ENCODE measurements at places on chromosomes 16 and 17.

- DNase-seq: no peak
Observed at GRCh38 chr17:64457156-64457555, 8.2 kb downstream of the MILR1 start.

- no peak for DNase-seq
Observed at GRCh38 chr16:52071101-52071500, 475.8 kb downstream of the TOX3 start.

GRCh38 chr16:66156538-66156937 lies 210.0 kb upstream of the CDH5 start:
- no peak for DNase-seq

DNA sequence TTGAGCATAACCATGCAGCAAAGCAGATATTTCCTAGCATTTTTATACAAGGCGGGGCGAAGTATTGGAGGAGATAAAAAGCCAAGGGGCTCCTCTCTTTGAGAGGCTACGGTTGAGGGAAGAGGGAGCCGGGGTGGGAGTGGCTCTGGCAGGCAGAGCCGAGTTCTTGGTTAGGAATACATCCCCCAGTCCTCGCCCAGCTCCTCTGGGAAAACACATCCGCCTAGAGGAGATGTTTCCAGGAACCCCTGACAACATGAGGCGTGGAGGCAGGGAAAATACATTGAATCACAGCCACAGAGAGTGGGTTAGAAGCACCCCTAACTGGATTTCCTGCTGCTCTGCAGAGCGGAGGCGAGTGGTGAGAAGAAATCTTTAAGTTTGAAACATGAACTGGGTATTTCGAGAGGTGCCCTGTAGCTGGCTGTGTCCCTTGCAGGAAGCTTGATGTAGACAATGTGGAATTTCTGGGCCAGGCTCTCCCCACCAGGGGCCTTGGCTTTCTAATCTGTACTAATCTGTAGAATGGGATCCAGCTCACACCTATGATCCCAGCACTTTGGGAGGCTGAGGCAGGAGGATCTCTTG lies 27.3 kb downstream of the TTYH2 start:
- no peak for DNase-seq

DNA sequence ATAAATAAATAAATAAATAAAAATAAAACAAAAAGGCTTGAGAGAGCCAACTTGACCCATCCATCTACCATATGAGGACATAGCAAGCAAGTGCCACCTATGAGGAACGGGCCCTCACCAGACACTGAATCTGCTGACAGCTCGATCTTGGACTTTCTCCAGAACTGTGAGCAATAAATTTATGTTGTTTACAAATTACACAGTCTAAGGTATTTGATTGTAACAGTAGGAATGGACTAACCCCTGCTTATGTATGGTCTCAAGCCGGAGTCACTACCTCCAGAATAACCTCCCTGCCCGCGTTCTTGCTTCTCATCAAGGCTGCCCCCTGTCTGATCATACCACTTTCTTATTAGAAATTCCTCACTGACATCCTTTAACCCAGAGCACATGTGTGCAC lies 9.9 kb downstream of the SLC5A11 start:
- no peak for DNase-seq

GRCh38 chr17:64015447-64015846 lies 5.0 kb downstream of the ICAM2 start:
- no peak for DNase-seq

DNA sequence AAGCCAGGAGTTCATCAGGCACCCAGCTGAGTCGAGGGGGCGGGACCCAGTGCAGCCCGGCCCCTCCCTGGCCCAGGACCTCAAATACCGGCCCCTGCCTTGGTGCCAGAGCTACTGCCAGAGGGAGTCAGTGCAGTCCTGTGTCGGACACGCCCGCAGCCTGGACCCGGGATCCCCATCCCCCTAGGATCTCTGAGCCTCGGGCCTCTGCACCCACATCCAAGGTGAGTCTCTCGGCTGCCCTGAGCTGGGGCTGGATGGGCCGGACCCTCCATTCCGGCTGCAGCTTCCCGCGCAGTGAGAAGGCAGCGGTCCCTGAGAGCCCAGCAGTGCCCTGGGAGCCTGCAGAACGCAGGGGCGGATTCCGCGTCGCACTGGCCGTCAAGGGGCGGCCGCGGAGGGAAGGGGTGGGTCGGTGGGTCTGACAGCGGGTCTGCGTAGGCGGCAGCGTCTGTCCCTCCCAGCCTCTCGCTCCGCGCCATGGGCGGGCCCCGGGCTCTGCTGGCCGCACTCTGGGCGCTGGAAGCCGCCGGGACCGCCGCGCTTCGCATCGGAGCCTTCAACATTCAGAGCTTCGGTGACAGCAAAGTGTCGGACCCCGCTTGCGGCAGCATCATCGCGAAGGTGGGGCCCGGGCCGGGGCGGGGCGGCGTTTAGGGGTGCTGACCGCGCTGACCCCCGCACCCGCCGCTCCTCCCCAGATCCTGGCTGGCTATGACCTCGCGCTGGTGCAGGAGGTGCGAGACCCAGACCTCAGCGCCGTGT lies at the start of gene DNASE1L2:
Gene DNASE1L2, plus strand, starts transcription at position 108 of the 765 bp plus-strand sequence. Its CDS starts 373 bp downstream, at position 481.
- DNase-seq: no peak

- peak; percentile 42 for DNase-seq
Observed at GRCh38 chr17:35051579-35052240, 11.8 kb downstream of the RFFL start.

DNA sequence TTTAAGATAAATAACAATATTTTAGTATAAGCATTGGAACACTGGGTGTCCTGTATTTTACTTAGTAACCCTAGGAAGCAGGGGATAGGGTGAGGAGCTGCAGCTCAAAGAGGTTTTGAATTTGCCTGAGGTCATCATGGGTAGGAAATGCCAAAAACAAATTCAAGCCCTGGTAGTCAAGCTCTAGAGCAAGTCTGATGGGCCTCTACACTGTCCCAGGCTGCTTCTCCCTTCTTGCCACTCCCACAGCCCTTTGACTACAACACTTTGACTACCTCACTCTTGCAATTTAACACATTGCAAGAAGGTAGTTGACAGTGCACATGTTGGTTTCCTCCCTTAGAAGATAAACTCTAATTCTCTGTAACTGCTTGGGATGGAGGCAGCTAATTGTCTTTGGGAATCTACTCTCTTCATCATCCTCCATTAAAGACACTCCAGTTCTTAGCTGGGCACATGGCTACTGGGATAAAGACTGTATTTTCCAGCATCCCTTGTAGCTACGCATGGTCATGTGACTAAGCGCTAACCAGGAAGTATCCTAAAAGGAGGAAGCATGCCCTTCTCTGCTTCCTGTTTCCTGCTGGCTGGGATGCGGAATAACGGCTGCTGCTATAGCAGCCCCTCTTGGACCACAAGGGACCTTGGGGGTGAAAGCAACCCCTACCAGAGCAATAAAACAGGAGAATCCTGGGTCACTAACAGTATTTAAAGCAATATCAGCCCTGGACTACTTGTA lies 30.7 kb upstream of the SSTR2 start:
- DNase-seq: no peak

DNA sequence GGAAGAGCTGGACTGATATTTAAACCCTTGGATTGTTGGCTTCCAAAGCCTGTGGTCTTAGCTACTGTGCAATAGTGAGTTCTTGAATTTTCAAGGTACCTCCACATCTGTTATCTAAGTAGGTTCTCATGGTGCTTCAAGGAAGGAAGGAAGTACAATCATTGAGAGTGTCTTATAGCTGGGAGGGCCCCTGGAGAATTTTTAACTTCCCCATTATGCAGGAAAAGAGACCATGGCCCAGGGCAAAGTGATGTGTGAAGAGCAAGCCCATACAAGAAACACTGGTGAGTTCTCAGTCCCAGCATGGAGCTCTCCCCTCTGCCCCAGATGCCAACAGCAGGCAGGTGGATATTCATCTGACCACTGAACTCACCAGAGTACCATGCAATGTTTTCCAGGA lies 169.0 kb upstream of the IRX6 start:
- DNase-seq: no peak

DNA sequence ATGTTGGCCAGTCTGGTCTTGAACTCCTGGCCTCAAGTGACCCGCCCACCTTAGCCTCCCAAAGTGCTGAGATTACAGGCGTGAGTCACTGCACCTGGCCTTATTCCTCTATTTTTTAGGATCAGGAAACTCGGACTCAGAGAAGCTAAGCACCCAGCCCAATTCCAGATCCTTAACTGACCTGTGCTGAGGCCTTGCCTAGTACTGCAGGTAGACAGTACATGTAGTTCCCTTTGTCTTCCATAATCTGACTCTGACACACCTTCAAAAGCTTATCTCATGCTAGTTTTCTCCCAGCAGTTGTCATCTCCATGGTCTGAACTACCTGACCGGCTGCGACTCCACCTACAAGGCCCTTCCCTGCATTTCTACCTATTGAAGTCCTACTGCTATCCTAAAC lies 65.7 kb upstream of the AXIN2 start:
- no peak for DNase-seq

DNA sequence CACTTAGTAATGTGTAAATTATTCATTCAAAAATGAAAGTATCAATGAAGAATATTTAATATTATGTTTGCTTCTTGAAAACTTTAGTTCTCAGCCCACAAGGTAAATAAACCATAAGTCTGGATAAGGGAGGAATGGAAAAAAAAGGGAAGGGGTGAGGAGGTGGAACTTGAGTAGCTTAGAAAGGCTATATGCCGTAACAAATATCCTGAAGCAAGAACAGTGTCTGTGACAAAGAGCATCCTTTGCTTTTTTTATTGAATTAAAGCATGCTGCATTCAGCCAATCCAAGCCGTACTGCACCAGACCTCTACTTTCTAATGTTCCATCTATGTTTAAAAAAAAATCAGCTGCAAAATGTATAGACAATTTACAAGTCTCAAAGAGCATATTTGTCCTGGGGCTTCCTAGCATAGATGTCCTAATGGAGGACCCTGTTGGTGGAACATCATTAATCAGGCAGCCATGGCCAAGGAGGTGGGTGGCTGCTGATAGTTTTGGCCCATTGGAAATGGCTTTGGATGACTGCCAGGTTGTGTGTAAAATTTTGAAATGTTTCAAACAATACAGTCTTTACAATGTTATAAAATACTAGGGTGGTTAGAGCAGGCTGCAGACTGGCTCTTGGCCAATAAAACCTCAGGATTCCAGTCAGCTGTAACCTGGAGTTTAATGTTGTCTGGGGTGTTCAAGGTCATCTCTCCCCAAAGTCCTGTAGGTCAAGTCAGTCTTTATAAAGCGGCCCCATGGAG lies 895.8 kb upstream of the SOX9 start:
- DNase-seq: no peak

DNA sequence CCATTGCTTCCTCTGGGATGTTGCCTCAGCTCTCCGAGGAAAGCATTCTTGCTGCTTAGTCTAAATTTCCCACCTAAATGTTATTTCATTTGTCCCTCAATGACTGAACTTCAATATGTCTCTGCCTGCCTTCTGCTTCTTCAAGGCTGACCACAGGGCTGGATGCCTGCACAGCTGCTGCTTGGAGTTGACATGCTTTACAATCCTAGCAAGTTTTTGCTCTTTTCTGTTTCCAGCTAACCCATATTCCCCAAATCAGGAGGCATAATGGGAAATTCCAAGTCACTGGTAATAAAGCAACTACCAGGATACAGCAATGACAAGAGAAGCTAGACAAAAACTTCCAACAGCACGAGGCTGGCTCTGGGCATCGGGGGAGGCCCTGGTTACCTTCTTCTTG lies 48.9 kb downstream of the GTF3C1 start:
- DNase-seq: no peak

DNA sequence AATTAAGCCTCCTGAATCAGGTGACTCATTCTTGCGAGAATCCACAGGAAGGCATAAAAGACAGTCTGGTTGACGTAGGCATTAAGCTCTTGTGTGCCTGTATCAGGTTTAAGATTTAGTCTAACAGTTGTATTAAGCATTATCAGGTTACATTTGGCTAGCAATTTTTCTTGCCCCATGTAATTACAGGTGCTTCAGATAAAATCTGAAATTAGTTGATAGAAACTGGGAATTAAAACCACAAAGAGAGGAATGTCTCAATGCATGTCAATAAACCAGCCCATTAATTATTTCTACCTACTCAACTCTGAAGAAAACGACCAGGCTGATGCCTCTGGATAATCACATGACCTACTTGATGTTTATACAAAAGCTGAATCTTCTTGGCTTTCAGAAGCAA lies 217.2 kb downstream of the CA10 start:
- no peak for DNase-seq

GRCh38 chr16:56604966-56605365 lies 3.4 kb upstream of the MT2A start:
- no peak for DNase-seq

DNA sequence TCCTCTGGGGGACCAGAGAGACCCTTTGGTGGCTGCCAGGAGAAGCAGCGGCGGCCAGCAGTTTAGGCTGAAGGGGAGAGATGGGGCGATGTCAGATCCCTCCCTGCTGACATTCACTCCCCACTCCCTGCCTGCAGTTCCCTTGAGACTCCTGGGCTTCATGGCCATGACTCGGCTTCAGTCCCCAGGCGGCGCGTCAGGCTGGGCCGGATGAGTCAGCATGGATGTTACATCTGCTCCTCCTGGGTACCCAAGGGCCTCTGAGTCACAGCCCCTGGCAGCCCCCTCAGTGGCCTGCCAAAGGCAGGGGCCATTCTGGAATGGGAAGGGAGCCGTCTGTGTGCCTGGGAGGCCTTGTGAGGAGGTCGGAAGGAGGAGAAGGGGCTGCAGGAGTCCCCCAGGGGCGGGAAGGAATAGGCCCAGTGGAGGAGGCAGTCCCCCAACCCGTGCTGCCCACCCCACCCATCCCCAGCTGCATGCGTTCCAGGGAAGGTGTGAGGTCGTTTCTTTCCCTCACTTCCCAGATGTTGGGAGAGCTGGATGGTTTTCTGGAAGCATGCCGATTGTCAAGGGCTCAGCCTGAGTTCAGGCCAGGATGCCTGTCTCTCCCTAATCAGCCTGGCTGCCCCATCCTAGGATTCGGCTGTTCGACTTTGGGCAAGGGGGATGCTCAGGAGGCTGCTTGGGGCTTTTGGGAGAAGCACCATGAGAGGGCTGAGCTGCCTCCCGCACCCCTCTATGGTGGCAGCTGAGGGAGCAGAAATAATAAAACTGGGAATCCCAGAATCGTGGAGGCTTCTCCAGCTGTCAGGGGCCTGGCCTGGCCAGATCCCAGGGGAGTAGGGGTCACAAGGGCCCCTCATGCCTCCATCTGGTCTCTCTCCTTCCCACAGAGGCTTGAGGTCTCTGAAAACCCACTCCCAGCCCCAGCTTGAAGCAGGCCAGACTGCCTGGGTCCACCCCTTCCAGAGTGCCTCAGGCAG lies 9.7 kb downstream of the RHBDL3 start:
- no peak for DNase-seq

- DNase-seq: peak; percentile 31
Observed at GRCh38 chr16:82280867-82281266, 110.8 kb upstream of the MPHOSPH6 start.

DNA sequence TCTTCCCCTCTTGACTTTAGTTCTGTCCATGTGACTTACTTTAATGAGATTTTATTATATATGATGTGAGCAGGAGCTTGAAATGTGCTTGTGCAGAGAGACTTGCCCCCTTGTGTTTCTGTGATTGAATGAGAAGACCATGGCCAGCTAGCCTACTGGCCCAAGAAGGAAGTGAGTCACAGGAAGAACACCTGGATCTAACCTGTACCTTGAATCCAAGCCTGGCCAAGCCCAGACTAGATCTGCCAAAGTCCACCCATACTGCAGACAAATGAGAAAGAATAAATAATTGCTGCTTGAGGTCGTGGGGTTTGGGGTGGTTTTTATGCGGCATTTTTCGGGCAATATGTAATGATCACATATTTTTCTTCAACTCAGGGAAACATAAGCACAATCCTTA lies 9.6 kb downstream of the ABCA10 start:
- DNase-seq: no peak

All from RPMI8226 (cell line).